ENCODE measurements at places on chromosomes 6 and 20.

GRCh38 chr6:87289571-87289970, 32.8 kb upstream of the SMIM8 start:
- no peak for DNase-seq

DNA sequence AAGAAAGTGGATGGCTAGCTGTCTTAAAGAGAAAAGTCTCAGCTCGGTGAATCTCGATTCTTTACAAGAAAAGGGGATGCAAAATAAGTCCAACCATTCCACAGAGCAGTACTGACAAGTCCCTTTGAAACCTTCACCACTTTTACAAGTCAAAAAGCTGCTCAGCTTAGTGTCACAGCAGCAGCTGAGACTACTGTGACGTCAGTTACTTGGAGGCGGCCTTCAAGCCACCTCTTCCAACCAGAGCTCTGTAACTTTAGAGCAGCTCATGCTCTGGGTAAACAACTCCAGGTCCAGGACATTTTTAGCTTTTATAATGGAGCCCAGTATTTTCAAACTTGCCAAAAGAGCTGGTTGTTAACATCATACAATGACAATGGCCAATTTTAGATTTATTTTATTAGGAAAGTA, at the start of gene KIAA0408:
Gene KIAA0408, minus strand, starts transcription at position 159 of the 411 bp plus-strand sequence. CDS start 5,408 bp downstream, outside the sequence.
- no peak for DNase-seq

- DNase-seq = no peak
Observed at GRCh38 chr20:1912053-1912452, 16.8 kb downstream of the SIRPA start.

DNA sequence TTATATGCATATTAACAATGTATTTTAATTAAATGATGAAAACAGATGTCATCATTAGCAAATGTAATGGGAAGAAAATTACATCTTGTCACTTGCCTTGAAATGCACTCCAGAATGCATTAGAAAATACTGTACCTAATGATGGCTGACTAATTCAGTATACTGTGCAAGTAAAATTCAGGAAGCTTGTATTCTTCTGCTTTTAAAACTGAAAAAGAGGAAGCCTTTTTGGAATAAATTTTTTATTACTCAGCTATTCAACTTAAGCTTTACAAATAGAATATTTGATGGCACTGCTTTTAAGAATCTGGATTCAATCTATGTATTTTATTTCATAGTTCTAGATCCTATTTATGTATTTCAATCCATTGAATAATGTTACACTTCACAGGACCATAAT, 195.5 kb downstream of the RIMS1 start:
- no peak for DNase-seq
